ENCODE measurements at places on chromosomes 4 and X. TPM values are rescaled to one million over a fixed set of nuclear protein-coding genes. Genes with fewer than 3 reads are reported as not detected.

GRCh38 chrX:39260965-39261364, 459.7 kb downstream of the MID1IP1 start:
- H3K36me3 ChIP-seq = no peaks in the 10 kb centered on the region
- no peaks in the 10 kb centered on the region for H3K27me3 ChIP-seq
- no peak overlapping the region for H3K4me3 ChIP-seq
- no peaks in the 10 kb centered on the region for H3K4me1 ChIP-seq

GRCh38 chr4:169164669-169165415, 105.9 kb downstream of the SH3RF1 start:
- H3K4me1 ChIP-seq = peaks cover 15% of the 10 kb centered on the region
- H3K27ac ChIP-seq = no peak overlapping the region
- no peak overlapping the region for H3K4me3 ChIP-seq

- H3K4me3 ChIP-seq = no peak overlapping the region
- DNase-seq = no peak
- no peaks in the 10 kb centered on the region for H3K27me3 ChIP-seq
- H3K4me1 ChIP-seq = peaks cover 4% of the 10 kb centered on the region
- H3K27ac ChIP-seq = no peak overlapping the region
- no peaks in the 10 kb centered on the region for H3K36me3 ChIP-seq
Observed at GRCh38 chr4:37968747-37969146, 8.5 kb downstream of the PTTG2 start.

DNA sequence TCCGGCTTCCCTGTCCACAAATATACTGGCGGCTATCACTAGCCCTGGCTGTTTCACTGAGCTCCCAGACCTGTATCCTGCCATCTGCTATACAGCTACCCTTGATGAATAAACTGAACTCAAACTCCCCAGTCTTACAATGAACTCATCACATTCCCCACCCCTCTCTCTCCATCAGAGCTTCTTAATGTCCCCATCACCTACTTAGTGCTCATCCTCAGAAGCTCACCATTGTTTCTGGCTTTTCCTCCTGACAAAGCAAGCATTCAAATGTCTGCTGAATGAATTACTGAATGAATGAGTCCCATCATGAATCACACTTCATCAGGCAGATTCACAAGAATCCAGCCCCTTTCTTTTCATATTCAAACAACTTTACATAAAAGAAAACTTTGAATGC, 5.7 kb upstream of the DGAT2L6 start:
- H3K4me3 ChIP-seq = no peak overlapping the region
- DNase-seq = no peak
- no peaks in the 10 kb centered on the region for H3K36me3 ChIP-seq
- H3K27me3 ChIP-seq = no peaks in the 10 kb centered on the region
- H3K27ac ChIP-seq = no peak overlapping the region

- H3K4me1 ChIP-seq = no peaks in the 10 kb centered on the region
- H3K4me3 ChIP-seq = no peak overlapping the region
- H3K27ac ChIP-seq = no peak overlapping the region
- H3K27me3 ChIP-seq = no peaks in the 10 kb centered on the region
- DNase-seq = no peak
Observed at GRCh38 chrX:65266482-65266881, 268.1 kb downstream of the LAS1L start.

GRCh38 chrX:17689971-17690409, 47.3 kb upstream of the SCML1 start:
- no peak for DNase-seq
- H3K27ac ChIP-seq = no peak overlapping the region
- no peak overlapping the region for H3K4me3 ChIP-seq
- no peaks in the 10 kb centered on the region for H3K27me3 ChIP-seq
- H3K36me3 ChIP-seq = no peaks in the 10 kb centered on the region

DNA sequence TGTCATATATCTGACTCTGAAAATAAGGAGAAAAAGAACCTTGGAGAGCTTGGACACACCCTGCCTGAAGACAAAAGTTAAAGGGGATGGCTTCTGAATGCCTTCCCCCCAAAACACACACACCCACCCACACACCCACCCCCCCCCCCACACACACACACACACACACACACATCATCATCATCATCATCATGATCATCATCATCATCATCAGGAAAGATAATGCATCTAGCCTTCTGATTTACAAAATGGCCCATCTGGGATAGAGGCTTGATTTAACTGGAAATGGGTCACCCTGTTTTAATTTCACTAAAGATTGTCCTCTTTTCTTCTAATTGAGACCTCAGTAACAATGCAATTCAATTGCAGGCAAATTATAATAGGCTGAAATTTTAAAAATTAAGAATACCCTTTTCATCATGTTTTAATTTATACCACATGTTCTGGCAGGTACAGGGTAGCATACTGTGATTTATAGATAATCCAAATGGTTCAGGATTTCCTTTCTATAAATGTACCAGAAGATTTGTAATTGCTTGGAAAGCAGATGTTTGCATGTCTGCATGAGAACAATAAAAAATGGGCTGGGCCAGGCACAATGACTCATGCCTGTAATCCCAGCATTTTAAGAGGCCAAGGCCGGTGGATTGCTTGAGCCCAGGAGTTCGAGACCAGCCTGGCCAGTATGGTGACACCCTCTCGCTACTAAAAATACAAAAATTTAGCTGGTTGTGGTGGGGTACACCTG, 56.5 kb downstream of the TRIM2 start:
- peak overlapping the region; percentile 29 for H3K27ac ChIP-seq
- no peaks in the 10 kb centered on the region for H3K27me3 ChIP-seq
- peaks cover 24% of the 10 kb centered on the region for H3K4me1 ChIP-seq
- no peak overlapping the region for H3K4me3 ChIP-seq
- H3K36me3 ChIP-seq = no peaks in the 10 kb centered on the region
- DNase-seq = no peak

ODAPH gene
- total RNA-seq = not detected

ASB12 gene
- not detected for total RNA-seq

Measured in suprapubic skin (tissue), 4 donors.